Vagina (tissue), 2 donors: ENCODE measurements at places on chromosomes 5 and 9.

DNA sequence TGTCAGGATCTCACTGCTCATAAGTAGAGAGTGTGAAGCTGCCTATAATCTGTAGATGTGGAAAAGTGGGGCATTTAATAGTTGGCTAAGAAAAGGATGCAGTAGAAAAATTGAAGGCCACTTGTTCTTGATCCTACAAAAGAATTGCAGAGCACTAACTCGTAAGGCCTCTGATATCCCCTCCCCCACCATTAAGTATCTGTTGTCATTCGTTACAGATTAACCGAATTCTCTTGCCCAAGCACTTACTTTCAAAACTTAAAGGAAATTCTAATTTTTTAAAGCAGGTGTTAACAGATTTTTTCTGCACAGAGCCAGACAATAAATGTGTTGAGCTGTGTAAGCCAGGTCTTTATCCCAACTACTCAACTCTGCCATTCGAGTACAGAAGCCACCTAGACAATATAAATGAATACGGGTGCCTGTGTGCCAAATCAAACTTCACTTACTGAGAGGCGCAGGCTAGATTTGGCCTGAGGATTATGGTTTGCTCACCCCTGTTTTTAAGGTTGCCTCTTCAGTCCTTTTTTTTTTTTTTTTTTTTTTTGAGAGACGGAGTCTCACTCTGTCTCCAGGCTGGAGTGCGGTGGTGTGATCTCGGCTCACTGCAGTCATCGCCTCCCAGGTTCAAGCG lies 234.8 kb downstream of the RFK start:
- no peak for DNase-seq
- peaks cover 29% of the 10 kb centered on the region for H3K4me1 ChIP-seq
- H3K4me3 ChIP-seq, result no peak overlapping the region
- no peak overlapping the region for H3K27ac ChIP-seq
- H3K36me3 ChIP-seq, result peaks cover 11% of the 10 kb centered on the region

- H3K4me3 ChIP-seq, result no peak overlapping the region
- no peak for DNase-seq
- H3K36me3 ChIP-seq, result no peaks in the 10 kb centered on the region
- H3K4me1 ChIP-seq, result no peaks in the 10 kb centered on the region
- no peaks in the 10 kb centered on the region for H3K27me3 ChIP-seq
Measured at GRCh38 chr5:172548981-172549687, 91.9 kb upstream of the NEURL1B start.

- no peaks in the 10 kb centered on the region for H3K27me3 ChIP-seq
- no peak overlapping the region for H3K4me3 ChIP-seq
- no peak overlapping the region for H3K27ac ChIP-seq
- H3K36me3 ChIP-seq, result no peaks in the 10 kb centered on the region
- no peak for DNase-seq
- H3K4me1 ChIP-seq, result no peaks in the 10 kb centered on the region
Measured at GRCh38 chr5:33067291-33067690, 356.2 kb downstream of the NPR3 start.

- H3K4me3 ChIP-seq, result no peak overlapping the region
- no peak for DNase-seq
- H3K27me3 ChIP-seq, result no peaks in the 10 kb centered on the region
- H3K36me3 ChIP-seq, result no peaks in the 10 kb centered on the region
- H3K27ac ChIP-seq, result no peak overlapping the region
- H3K4me1 ChIP-seq, result no peaks in the 10 kb centered on the region
Measured at GRCh38 chr9:38146844-38147243, 77.8 kb upstream of the SHB start.

GRCh38 chr5:58731641-58732040 lies 148.8 kb downstream of the RAB3C start:
- H3K4me3 ChIP-seq, result no peak overlapping the region
- no peaks in the 10 kb centered on the region for H3K36me3 ChIP-seq
- DNase-seq, result no peak
- H3K27ac ChIP-seq, result no peak overlapping the region
- no peaks in the 10 kb centered on the region for H3K4me1 ChIP-seq

DNA sequence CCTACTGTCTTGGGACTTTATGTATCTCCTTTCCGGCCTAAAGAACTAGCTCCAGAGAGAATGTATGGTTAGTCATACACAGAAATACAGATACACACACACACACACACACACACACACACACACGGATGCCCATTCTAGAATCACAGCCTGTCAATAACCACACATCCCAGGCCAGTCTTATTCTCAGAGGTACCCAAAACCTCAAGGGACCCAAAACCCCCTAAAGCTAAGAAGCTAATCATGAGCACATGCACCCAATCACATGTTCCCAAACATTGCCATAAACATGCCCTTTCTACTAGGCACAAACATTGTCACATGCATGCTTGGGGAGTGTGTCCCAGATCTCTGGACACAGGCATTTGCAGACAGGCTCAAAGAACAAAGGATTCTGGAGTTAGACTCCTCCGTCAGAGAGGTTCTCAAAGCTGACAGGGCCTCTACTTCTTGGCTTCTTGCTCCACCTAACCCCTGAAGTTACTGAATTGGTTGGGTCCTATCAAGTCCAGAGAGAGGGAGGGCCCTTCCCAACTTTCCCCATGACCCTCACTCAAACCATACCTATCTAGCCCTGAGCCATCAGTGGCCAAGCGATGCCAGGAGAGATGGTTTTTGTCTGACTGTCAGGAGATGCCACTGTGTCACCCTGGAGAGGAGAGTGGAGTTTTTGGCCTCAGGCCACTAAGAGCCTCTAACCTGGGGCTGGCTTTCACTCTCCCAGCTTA lies 78.7 kb downstream of the NRG2 start:
- no peaks in the 10 kb centered on the region for H3K27me3 ChIP-seq
- no peak overlapping the region for H3K4me3 ChIP-seq
- peaks cover 5% of the 10 kb centered on the region for H3K4me1 ChIP-seq
- H3K36me3 ChIP-seq, result no peaks in the 10 kb centered on the region

GRCh38 chr5:33238826-33239695 lies 201.7 kb upstream of the TARS1 start:
- H3K4me1 ChIP-seq, result no peaks in the 10 kb centered on the region
- DNase-seq, result no peak
- no peaks in the 10 kb centered on the region for H3K27me3 ChIP-seq
- H3K36me3 ChIP-seq, result no peaks in the 10 kb centered on the region

- H3K36me3 ChIP-seq, result no peaks in the 10 kb centered on the region
- no peak for DNase-seq
- H3K4me3 ChIP-seq, result no peak overlapping the region
Measured at GRCh38 chr5:9265441-9266287, 280.2 kb downstream of the SEMA5A start.

GRCh38 chr9:95852059-95853032 lies 23.1 kb upstream of the ERCC6L2 start:
- no peak for DNase-seq
- no peaks in the 10 kb centered on the region for H3K27me3 ChIP-seq
- no peaks in the 10 kb centered on the region for H3K4me1 ChIP-seq
- no peak overlapping the region for H3K4me3 ChIP-seq

GRCh38 chr5:137375741-137376526 lies 123.2 kb downstream of the SPOCK1 start:
- H3K27ac ChIP-seq, result no peak overlapping the region
- H3K27me3 ChIP-seq, result no peaks in the 10 kb centered on the region
- no peak overlapping the region for H3K4me3 ChIP-seq
- H3K36me3 ChIP-seq, result no peaks in the 10 kb centered on the region
- H3K4me1 ChIP-seq, result no peaks in the 10 kb centered on the region

DNA sequence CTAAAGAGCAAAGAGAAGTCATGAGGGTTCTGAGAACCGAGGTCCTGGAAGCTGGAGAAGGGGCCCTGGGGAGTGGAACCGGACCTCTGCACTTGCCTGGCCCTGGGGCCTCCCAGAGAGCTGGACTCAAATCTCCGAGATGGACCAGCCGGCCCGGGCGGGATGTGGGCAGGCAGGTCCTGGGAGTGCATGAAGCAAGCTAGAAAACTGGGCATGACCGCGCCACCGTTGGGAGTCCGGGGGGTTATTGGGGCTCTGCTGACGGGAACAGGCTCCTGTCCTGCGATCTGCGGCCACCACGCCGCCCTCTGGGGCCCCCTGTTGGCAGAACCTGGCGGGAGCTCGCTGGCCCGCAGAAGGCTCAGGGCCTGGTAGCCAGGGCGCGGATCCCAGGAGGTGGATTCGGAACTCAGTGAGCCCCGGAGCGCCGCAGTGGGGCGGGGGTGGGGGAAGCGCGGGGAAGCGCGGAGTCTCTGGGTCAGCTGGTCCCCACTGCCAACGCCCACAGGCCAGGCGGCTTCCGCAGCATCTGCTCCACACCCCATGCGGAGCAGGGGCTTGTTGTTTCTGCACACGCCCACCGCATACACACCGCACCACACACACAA lies 150.6 kb downstream of the ERCC6L2 start:
- no peak for DNase-seq
- H3K4me3 ChIP-seq, result no peak overlapping the region
- H3K27me3 ChIP-seq, result no peaks in the 10 kb centered on the region
- H3K27ac ChIP-seq, result no peak overlapping the region
- peaks cover 37% of the 10 kb centered on the region for H3K4me1 ChIP-seq

DNA sequence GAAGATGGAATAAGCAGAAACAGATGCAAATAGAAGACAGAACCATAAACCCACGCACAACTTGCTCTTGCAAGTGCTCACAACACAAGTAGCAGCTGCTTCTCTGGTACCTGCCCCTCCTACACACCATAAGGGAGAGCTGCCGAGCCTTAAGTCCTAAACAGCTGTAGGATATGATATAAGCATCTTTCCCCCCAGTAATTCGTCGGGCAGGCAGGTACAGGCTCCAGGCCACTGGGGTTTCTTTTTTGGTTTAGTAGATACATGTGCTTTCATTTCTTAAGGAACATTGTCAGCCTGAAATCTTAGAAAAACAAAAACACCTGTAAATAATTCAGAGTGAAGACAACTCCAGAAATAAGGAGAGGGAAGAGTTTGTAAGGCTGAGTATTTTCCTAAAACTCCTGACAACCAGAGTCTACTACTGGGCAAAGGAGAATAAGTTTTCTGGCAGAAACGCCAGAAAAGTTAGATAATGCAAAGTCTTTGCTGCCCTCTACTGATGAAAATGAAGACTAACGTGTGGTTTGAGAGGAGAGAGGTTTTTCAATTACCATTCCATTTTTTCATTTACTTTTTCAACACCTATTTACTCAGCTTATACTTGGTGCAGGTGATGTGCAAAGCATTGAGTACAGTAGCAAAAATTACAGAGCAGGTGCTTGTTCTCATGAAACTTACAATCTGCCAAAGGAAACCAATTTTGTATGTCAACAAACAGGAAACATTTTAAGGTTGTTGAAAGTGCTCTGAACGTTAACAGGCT lies 20.1 kb upstream of the TCERG1 start:
- H3K27ac ChIP-seq, result no peak overlapping the region
- no peak for DNase-seq
- H3K27me3 ChIP-seq, result no peaks in the 10 kb centered on the region
- H3K36me3 ChIP-seq, result no peaks in the 10 kb centered on the region

DNA sequence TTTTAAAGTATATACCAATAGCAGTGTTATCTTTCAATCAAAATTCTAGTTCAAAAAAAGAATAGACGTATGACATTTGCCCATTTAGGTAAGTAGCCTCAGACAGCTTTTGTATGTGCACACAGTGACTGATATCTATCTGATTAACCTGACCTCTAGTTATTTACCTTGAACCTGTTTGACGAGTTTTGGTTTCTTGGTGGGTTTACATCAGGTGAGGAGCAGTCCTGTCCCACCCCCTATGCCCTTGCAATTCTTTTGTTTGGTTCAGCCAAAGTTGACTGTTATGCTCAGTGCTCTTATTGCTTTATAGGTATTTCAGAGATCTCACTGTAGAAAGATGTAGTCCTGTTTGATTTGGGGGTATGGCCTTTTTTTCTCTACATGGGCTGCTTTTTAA lies 147.2 kb downstream of the ISOC1 start:
- H3K27me3 ChIP-seq, result no peaks in the 10 kb centered on the region
- H3K36me3 ChIP-seq, result no peaks in the 10 kb centered on the region
- H3K4me3 ChIP-seq, result no peak overlapping the region
- H3K4me1 ChIP-seq, result no peaks in the 10 kb centered on the region

- H3K4me3 ChIP-seq, result no peak overlapping the region
- DNase-seq, result no peak
- H3K27ac ChIP-seq, result no peak overlapping the region
- no peaks in the 10 kb centered on the region for H3K4me1 ChIP-seq
- no peaks in the 10 kb centered on the region for H3K36me3 ChIP-seq
- no peaks in the 10 kb centered on the region for H3K27me3 ChIP-seq
Measured at GRCh38 chr5:137792303-137792702, 38.1 kb upstream of the HNRNPA0 start.

DNA sequence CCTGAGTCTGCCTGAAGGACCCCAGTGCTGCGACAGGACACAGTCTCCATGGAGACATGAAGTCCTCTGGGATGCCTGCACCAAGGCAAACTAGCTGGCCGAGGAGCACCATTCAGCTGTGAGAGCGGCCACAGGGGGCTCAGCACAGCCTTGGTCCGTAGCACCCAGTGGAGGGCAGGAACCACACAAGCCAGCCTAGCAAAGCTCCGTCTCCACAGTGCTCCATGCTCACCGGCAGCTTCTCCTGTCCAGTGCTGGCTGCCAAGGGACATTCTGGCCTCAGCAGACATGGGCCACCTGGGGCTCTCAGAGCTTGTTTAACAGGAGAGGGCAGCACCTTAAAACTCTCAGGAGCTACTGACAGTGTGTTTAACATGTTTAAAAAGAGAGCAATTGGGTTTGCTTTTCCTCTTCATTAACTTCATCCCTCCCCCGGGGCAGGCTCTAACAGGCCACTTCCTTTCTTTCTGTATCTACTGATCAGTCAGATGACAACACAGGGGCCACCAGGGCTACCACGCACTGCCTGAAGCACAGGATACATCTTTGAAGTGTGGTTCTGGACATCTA lies 57.0 kb downstream of the SECISBP2 start:
- H3K36me3 ChIP-seq, result no peaks in the 10 kb centered on the region
- no peaks in the 10 kb centered on the region for H3K4me1 ChIP-seq
- no peak for DNase-seq
- H3K27me3 ChIP-seq, result no peaks in the 10 kb centered on the region

GRCh38 chr5:6788439-6788838 lies 75.2 kb downstream of the TENT4A start:
- H3K27ac ChIP-seq, result no peak overlapping the region
- H3K36me3 ChIP-seq, result no peaks in the 10 kb centered on the region
- DNase-seq, result peak; percentile 64
- H3K4me1 ChIP-seq, result no peaks in the 10 kb centered on the region
- no peak overlapping the region for H3K4me3 ChIP-seq
